Progenitor cell of endocrine pancreas (in vitro differentiated cells): ENCODE measurements at places on chromosomes 3 and 15. TPM values are rescaled to one million over a fixed set of nuclear protein-coding genes. Genes with fewer than 3 reads are reported as not detected.

GRCh38 chr3:126415661-126416591 is 21.2 kb downstream of the CFAP100 start:
- H3K4me3 ChIP-seq: no peak overlapping the region
- peaks cover 2% of the 10 kb centered on the region for H3K4me1 ChIP-seq
- no peak overlapping the region for H3K27ac ChIP-seq
- peaks cover 12% of the 10 kb centered on the region for H3K27me3 ChIP-seq
- no peak for DNase-seq

SLC9C1 gene
- total RNA-seq: 1.5 and 2.3 TPM in 2 replicates

LRRIQ4 gene
- 0.31 and 0.42 TPM in 2 replicates for total RNA-seq

DNA sequence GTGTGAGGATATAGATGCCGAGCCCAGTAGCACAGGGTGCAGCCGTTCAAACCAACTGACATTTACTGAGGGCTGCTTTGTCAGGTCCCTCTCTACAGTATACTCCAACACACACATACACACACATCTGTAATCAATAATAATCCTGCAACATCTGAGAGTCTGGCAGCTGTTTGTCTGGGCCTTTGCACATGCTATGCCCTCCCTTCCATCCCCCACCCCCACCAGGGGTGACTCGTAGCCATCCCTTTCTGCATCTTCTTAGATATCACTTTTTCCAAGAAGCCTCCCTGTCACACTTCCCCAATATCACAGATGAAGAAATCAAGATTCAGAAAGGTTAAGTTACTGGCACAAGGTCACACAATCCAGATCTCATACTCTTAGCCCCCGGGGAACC is 13.7 kb downstream of the SPATA12 start:
- DNase-seq: no peak
- H3K27me3 ChIP-seq: peaks cover 13% of the 10 kb centered on the region
- H3K4me3 ChIP-seq: no peak overlapping the region
- peaks cover 13% of the 10 kb centered on the region for H3K4me1 ChIP-seq
- no peak overlapping the region for H3K27ac ChIP-seq

DNA sequence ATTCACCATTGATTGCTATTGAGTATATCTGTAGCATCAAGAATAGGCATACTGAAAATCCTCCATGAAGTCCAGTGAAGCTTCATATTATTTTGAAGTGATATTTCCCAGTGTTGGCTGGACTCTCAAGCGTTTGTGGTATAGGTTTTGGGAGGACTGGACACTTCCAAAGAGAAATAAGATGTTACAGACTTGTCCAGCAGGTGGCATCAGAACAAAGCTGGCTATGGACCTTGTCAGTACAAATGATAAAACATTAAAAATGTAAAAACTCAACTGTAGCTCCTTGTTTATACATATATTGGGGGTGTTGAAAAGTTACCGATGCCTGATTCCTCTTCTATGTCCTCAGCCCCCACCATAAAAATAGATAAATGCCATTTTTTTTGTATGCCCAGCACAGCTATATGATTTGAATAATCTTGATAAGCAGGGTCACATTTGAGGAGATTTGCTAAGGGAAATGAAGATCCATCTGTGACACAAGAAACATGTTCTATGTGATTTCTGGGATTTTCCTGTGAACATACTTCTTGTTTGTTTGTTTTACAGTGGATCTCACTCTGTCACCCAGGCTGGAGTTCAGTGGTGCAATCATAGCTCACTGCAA is 54.5 kb upstream of the GOLGA6B start:
- peaks cover 7% of the 10 kb centered on the region for H3K4me1 ChIP-seq
- no peaks in the 10 kb centered on the region for H3K27me3 ChIP-seq
- no peaks in the 10 kb centered on the region for H3K36me3 ChIP-seq
- no peak overlapping the region for H3K4me3 ChIP-seq

GRCh38 chr3:53192608-53193007 is 31.6 kb downstream of the PRKCD start:
- H3K4me3 ChIP-seq: no peak overlapping the region
- H3K27ac ChIP-seq: no peak overlapping the region
- H3K27me3 ChIP-seq: peaks cover 5% of the 10 kb centered on the region

- H3K27me3 ChIP-seq: peaks cover 15% of the 10 kb centered on the region
- DNase-seq: no peak
- no peak overlapping the region for H3K4me3 ChIP-seq
These were observed 163.4 kb upstream of the IQSEC1 start for GRCh38 chr3:13236557-13237173.

DNA sequence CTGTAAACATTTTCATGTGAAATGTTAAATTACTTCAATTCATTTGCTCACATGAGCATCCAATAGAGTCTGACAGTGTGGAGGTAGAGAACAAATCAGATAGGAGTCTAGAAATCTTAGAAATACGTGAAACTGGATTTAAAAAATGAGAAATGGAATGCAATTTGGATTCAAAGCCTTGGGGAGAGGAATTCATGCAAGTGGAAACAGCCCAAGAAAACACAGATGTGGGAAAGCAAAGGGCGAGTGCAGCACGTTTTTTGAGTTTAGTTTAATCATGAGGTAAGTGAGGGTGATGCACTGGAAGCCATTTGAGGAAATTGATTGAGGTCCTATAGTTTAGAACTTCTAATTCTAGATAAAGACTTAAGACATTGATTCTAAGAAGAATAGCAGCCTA is 434.7 kb downstream of the C3orf38 start:
- no peak for DNase-seq
- peaks cover 5% of the 10 kb centered on the region for H3K4me1 ChIP-seq
- no peaks in the 10 kb centered on the region for H3K27me3 ChIP-seq
- H3K27ac ChIP-seq: no peak overlapping the region
- no peak overlapping the region for H3K4me3 ChIP-seq

- H3K27ac ChIP-seq: no peak overlapping the region
- H3K4me3 ChIP-seq: no peak overlapping the region
- no peaks in the 10 kb centered on the region for H3K27me3 ChIP-seq
- DNase-seq: no peak
- H3K4me1 ChIP-seq: peaks cover 5% of the 10 kb centered on the region
- H3K36me3 ChIP-seq: peaks cover 12% of the 10 kb centered on the region
These were observed 24.9 kb downstream of the ZXDC start for GRCh38 chr3:126450744-126451143.

DAZL gene
- not detected in 2 replicates for total RNA-seq

FANCD2 gene
- 26.6 and 27.1 TPM in 2 replicates for total RNA-seq

- H3K4me3 ChIP-seq: peak within 1 kb of the TSS; percentile 77
- no peak for DNase-seq
- peaks cover 48% of the 10 kb centered on the region for H3K27me3 ChIP-seq
- no peaks in the 10 kb centered on the region for H3K36me3 ChIP-seq
- H3K4me1 ChIP-seq: peaks cover 5% of the 10 kb centered on the region
These were observed at the start of gene CLDN11 for GRCh38 chr3:170418422-170419398. Gene CLDN11 (plus strand): TSS chr3:170418868. CDS start chr3:170419067, 199 bp downstream.

DNA sequence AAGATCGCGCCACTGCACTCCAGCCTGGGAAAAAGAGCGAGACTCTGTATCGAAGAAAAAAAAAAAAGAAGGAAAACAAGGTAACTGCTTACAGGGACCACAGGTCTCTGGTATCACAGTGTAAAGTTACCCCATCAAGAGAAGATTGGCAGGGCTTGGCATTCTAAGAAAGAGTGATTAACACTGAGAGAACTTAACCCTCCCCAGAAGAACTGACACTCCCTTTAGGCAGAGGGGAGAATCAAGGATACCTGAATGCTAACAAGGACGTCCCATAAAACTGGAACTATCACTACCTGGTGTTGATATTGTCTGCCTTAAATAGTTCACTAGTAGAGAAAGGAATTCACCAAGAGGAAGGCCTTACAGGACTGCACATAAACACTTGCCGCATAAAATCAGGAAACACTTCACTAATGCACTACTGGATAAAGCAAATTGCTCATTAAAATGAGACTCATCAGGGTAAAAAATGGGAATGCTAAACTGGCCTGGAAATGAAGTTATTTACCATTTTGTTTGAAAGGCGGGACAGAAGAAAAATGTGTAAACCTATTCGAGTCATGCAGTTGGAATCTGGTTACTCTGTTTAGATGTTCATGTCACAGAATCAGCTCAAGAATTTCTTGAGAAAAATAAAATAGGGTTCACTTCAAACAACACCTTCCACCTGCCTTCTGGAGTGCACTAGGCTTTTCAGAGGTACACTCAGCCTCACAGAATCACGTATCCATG is 121.6 kb downstream of the FOXP1 start:
- DNase-seq: no peak
- no peaks in the 10 kb centered on the region for H3K27me3 ChIP-seq
- peak overlapping the region; percentile 12 for H3K27ac ChIP-seq
- H3K4me1 ChIP-seq: peaks cover 23% of the 10 kb centered on the region

GRCh38 chr3:115788921-115789470 is 165.7 kb downstream of the GAP43 start:
- no peaks in the 10 kb centered on the region for H3K36me3 ChIP-seq
- no peak overlapping the region for H3K4me3 ChIP-seq
- DNase-seq: no peak
- H3K27me3 ChIP-seq: peaks cover 14% of the 10 kb centered on the region

- H3K4me1 ChIP-seq: no peaks in the 10 kb centered on the region
- DNase-seq: no peak
- H3K36me3 ChIP-seq: no peaks in the 10 kb centered on the region
- no peak overlapping the region for H3K4me3 ChIP-seq
- H3K27ac ChIP-seq: no peak overlapping the region
These were observed 17.1 kb downstream of the BHLHE40 start for GRCh38 chr3:4996223-4996765.

GRCh38 chr3:112405845-112406244 is 72.9 kb downstream of the CD200 start:
- no peaks in the 10 kb centered on the region for H3K27me3 ChIP-seq
- peaks cover 31% of the 10 kb centered on the region for H3K4me1 ChIP-seq
- no peak for DNase-seq
- H3K4me3 ChIP-seq: no peak overlapping the region
